ENCODE measurements at places on chromosomes 6 and 20.

- no peak for DNase-seq
Measured at GRCh38 chr6:39911513-39912125, 22.6 kb downstream of the MOCS1 start.

DNA sequence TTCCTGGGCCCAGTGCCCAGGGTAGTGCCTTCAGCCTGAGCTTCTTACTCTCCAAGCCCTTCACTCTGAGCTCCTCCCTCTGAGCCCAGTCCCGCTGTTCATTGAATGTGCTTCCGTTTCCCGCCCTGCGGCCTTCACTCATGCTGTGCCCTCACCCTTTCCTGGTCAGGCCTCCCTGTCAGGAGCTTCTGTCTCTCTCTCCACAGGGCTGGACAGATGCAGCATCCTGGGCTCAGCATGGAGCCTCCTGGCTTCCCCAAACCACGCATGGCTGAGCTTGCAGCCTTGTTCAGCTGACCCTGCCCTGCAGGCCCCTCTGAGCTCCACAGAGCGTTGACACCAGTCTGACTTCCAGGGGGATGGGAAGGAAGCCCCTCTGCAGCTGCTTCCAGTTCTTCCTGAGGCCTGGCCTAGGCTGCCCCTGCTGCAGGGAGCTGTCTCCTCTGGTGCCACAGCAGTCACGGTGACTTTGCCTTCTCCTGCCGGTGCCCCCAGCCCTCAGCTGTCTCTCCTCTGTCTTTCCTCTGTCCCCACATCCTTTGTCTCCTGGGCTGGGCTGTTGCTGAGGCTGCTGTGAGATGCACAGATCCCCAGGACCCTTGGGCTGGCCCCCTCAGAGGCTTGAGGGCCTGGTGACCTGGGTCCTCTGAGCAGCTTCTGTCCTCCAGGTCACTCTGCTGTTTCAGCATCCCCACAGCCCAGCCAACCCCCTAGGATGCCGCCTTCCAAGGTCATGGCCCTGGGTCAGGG is 7.9 kb upstream of the MYT1 start:
- no peak for DNase-seq

GRCh38 chr20:56736285-56736857 is 107.3 kb downstream of the TFAP2C start:
- DNase-seq, result no peak

GRCh38 chr6:27863962-27864905 is 48.0 kb downstream of the OR2B2 start:
- no peak for DNase-seq

- no peak for DNase-seq
Measured at GRCh38 chr6:72824833-72825232, 203.0 kb downstream of the KCNQ5 start.

GRCh38 chr6:54248994-54249393 is 59.2 kb upstream of the TINAG start:
- no peak for DNase-seq

DNA sequence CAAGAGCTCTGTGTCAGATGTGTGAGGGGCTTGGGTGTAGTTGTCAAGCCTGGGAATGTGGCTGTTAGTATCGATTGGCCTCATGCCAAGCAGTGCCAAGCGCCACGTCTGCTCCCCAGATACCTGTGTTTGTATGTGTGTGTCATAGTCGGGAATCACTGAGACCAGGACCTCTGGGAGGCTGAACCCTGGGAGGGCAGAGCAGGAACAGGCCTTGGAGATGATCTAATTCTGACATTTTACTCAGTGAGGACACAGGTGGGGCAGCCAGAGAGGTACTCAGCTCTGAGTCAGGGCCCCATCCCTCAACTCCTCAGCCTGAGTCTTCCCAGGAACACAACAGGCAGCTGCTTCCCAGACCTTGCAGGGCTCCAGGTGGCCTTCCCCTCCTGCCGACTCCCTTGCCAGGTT is 51.2 kb upstream of the FANCE start:
- no peak for DNase-seq

DNA sequence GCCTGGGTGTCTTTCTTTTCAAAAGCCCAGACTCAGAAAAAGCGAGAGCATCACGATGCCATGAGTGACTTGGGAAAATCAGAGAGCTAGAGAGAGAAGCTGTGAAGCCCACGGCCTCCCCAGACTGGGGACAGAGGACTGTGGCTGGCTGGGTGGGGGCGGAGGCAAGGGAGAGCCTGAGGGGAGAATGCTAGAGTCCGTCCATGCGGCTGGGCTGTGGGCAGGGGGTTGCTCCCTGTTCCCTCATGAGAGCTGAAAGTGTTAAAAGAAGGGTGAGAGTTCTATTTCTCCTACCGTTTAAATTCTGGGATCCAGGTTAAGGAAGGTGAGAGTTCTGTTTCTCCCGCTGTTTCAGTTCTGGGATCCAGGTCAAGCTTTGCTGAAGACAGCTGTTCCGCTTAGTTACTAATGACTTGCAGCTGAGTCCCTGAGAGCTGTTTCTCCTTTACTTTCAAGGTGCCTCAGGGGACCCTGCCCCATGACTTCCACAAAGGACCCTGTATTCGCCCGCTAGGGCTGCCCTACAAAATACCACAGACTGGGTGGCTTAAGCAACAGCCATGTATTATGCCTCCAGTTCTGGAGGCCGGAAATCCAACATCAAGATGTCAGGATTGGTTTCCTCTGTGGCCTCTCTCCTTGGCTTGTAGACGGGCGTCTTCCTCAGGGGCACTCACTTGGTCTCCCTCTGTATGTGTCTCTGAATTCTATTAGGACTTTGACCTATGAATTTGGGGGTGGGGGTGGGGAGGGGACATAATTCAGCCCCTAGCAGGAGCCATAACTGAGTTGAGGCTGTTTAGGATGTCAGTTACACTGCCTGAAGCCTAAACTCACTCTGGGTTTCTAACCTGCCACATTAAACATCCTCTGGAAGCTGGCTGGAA is 127.0 kb downstream of the PXDC1 start:
- no peak for DNase-seq

- no peak for DNase-seq
Measured at GRCh38 chr6:835476-836160, 142.7 kb upstream of the EXOC2 start.

GRCh38 chr6:23325065-23325464 is 755.7 kb downstream of the HDGFL1 start:
- DNase-seq, result no peak

Measured in activated CD8-positive, alpha-beta memory T cell treated with anti-CD3 and anti-CD28 coated beads for 4 hours (primary cell).